ENCODE measurements at places on chromosomes 13 and 19.

- no peak for DNase-seq
Observed at GRCh38 chr13:98486412-98486811, 90.5 kb downstream of the STK24 start.

- DNase-seq: no peak
Observed at GRCh38 chr19:5288347-5288739, 52.3 kb downstream of the PTPRS start.

DNA sequence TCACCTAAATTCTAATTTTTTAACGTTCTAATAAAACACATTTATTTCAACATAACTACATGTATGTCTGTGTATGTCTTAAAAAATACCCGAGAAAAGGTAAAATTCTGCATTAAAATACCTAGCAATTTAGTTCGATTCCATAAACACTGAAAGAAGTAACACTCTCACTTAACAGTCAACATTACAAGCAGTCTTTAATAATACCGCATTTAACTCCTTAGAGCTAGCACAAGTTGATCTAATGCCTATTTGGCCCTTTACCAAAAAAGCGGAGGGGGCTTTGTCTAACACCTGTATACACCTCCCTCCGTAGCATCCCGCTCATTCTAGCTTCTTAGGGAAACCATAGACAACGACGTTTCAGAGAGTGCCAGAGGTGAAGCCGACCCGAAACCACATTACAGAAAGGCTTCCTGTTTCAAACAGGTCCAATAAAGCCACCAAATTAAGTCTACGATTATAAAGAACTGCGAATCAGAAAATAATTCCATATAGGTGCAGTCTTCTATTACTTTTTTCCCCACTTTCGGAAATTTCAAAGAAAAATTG lies 1.2 kb downstream of the SPART start:
- DNase-seq: no peak

DNA sequence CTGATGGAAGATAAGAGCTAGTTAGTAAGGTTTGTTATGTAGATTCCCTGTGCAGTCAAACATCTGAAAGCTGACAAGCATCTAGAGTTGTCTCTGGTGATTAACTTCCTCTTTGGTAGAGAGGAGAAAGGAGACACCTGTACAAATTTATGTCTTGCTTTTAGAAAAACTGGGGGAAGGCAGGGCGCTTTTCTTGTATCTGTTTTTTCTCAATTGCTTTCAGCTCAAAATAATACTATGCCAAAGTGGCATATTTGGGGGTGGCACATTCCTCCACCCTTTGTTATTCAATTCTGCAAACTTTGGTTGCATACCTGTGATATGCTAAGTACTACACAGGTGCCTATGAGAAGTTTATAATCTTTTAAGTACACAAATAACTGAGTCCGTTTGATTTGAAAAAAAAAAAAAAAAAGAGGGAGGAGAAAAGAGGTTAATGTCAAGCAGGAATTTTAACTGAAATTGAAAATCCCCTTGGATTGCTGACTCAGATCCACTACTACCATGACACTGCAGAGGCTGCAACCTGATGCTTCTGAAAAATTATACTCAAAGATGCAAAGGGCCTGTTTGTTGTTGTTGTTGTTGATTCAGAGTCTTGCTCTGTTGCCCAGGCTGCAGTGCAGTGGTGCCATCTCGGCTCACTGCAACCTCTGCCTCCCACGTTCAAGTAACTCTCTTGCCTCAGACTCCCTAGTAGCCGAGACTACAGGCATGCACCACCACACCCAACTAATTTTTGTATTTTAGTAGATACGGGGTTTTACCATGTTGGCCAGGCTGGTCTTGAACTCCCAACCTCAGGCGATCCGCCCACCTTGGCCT lies 164.8 kb upstream of the NBEA start:
- DNase-seq: no peak

DNA sequence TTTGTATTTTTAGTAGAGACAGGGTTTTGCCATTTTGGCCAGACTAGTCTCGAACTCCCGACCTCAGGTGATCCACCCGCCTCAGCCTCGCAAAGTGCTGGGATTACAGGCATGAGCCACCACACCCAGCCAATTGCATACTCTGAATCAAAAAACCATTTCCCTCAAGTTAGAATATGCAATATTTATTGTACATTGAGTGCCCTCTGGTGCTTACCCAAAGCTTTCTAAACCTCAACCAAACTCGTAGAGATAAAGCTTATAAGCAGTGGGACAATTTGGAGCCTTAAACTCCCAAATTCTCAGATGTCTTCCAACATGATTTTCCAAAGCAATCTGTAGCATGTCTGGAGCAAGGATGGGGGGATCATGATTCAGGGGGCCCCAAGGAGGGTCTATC lies 22.4 kb downstream of the RFXAP start:
- DNase-seq: no peak

GRCh38 chr13:51921790-51922740 lies 60.3 kb downstream of the CCDC70 start:
- DNase-seq: no peak

- peak; percentile 29 for DNase-seq
Observed at GRCh38 chr19:35009424-35010415, 9.6 kb downstream of the GRAMD1A start.

DNA sequence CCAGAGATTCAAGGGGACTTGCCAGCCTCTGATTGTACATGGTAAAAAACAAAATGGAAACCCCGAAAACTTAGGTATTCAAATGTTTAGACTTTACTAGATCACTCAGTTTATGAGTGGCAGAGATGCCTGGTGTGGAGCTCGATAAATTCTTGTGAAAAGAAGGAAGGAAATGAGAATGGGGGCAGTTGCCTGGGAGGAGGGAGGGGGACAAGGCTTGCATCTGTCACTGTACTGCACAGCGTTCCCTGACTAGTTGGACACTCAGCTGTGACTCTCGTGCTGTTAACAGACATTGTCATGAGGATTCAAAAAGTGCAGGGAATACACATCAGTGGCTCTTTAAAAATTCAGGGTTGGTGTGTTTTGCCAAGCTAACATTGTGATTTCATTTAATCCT lies 232.9 kb downstream of the ZIC5 start:
- no peak for DNase-seq

DNA sequence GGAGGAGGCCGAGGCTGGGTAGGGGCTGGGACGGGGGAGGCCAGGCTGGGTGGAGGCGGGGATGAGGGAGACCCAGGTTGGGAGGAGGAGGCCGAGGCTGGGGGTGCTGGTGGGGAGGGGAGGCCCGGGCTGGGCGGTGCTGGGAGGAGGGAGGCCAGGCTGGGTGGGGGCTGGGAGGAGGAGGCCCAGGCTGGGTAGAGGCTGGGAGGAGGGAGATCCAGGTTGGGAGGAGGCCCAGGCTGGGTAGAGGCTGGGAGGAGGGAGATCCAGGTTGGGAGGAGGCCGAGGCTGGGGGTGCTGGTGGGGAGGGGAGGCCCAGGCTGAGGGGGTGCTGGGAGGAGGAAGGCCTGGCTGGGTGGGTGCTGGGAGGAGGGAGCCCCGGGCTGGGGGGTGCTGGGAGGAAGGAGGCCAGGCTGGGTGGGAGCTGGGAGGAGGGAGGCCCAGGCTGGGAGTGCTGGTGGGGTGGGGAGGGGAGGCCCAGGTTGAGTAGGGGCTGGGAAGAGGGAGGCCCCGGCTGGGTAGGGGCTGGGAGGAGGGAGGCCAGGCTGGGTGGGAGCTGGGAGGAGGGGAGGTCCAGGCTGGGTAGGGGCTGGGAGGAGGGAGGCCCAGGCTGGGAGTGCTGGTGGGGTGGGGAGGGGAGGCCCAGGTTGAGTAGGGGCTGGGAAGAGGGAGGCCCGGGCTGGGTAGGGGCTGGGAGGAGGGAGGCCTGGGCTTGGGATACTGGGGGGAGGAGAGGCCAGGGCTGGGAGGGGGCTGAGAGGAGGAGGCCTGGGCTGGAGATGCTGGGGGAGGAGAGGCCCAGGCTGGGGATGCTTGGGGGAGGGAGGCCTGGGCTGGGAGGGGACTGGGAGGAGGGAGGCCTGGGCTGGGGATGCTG lies 10.7 kb downstream of the TPGS1 start:
- no peak for DNase-seq

DNA sequence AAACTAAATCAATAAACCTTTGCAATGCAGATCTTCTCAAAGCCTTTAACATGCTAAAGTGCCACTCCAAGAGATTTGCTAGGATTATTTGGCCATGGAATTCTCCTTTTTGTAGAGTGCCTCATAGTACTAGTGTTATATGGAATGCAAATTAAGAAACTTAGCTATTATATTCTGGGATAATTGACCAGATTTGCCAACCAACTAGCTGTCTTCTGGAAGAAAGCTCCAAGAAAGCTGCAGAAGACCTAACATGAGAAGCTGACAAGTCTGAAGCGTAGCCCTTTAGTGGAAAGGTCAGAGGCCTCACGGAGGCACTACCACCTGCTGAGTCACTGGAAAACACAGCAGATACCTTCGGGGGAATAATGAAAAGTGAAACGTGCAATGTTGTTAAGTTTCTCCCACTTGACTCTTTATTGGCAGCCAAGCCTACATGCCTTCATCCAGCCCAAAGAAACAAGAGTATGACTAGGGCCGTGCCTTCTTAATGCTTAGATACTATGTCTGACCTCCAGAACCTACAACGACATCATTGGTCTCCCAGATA lies 29.8 kb upstream of the KATNAL1 start:
- no peak for DNase-seq

- DNase-seq: no peak
Observed at GRCh38 chr13:62280590-62280989, 864.9 kb upstream of the PCDH20 start.

GRCh38 chr19:27828829-27829228 lies 1384.1 kb downstream of the UQCRFS1 start:
- no peak for DNase-seq

- peak; percentile 69 for DNase-seq
Observed at GRCh38 chr19:33231511-33231910, 5.9 kb upstream of the SLC7A10 start.

GRCh38 chr19:18769989-18770528 lies 21.0 kb downstream of the COMP start:
- no peak for DNase-seq

- DNase-seq: no peak
Observed at GRCh38 chr19:9883231-9883758, 48.2 kb downstream of the PIN1 start.

DNA sequence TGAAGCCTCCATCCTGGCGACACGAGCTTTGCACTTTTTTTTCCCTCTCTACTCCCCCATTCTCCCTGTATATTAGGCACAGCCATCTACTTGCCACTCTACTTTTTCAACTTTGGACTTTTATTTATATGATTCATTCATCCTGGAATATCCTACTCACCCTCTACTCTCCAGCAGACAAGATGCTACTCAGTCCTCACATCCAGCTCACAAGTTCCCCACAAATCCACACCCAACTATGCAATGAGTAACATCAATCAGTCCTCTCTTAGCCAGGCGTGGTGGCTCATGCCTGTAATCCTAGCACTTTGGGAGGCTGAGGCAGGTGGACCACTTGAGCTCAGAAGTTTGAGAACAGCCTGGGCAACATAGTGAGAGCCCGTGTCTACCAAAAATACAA lies 23.9 kb upstream of the URAD start:
- DNase-seq: no peak

GRCh38 chr13:73671011-73671410 lies 463.2 kb downstream of the KLF12 start:
- DNase-seq: no peak

DNA sequence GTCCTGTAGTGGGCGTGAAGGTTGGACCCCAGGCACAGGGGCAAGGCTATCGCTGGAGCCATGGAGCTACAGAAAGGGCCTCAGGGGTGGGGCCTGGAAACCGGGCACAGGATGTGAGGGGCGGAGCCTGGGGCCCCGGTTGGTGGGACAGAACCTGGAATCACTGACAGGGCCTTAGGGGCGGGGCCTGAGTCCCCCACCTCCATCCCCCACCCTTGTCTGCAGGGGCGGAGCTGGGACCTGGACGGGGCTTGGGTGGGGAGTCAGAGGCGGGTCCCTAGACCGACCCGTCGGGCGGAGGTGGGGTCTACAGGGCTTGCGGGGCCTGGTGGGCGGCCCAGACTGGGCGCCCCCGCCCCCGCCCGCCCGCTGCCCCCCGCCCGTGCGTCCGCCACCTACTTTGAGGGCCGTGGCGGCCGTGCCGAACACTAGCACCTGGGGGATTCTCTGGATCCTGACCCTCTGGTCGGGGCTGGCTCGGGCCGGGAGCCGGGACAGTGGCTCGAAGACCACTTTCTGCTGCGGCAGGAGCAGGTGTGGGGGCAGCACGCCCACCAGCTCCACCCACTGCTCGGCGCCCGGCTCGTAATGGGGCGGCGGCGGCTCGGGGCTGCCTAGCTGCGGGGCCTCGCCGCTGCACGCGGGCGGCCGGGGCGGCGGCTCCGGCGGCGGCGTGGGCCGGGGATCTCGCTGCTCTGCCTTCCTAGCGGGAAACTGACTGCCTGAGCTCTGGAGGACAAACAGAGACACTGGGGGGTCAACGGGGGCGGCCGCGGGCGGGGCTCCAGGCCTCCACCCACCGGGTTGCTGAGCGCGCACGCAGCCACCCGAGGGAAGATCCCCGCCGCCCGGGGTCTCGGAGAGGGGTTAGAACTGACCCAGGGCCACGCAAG lies 26.3 kb downstream of the DCAF15 start:
- DNase-seq: no peak

- DNase-seq: no peak
Observed at GRCh38 chr19:782185-782877, 14.9 kb upstream of the PTBP1 start.

- no peak for DNase-seq
Observed at GRCh38 chr13:85314686-85315085, 484.5 kb downstream of the SLITRK6 start.

GRCh38 chr19:16825312-16826052 lies 3.7 kb upstream of the SIN3B start:
- DNase-seq: peak; percentile 18

- DNase-seq: no peak
Observed at GRCh38 chr13:27637289-27637626, 15.6 kb downstream of the POLR1D start.

DNA sequence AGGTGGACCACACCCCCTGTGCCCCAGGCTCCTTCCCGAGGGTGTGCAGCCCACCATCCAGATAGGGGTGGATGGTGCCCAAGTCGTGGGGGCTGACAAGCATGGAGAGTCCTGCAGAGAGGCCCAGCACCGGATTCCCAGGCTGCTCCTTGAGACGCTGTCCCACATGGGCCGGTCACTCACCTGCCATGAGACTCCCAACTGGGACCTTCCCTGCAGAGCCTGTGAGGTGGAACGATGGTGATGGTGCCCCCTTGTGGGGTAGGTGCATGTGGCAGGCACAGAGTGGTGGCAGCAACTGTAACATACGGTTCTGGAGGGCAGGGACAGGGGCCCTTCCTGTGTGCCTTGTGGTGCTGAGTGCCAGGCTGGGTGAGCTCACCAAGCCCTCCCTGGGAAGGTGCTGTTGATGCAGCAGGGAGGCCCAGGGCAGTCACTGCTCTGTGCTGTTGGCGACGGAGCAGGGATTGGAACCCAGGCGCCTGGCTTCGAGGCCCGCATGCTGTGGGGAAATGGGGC lies 33.1 kb downstream of the PPP1R37 start:
- DNase-seq: peak; percentile 56

GRCh38 chr19:53849237-53849676 lies 18.4 kb upstream of the MYADM start:
- DNase-seq: peak; percentile 87

All from inflammatory macrophage treated with lipopolysaccharide for 4 hours (primary cell).